ENCODE measurements at places on chromosomes 13 and 19.

DNA sequence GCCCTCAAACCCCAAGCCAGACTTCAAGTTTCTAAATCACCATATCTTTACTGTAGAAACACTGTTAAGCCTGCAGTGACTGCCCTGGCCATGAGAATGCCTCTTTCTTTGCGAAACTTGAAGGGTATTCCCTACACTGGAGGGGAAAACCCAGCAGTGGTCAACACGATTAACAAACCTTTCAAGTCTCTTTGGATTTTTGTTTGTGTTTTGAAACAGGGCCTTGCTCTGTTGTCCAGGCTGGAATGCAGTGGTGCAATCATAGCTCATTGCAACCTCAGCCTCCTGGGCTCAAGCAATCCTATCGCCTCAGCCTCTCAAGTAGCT, 17.4 kb upstream of the POMP start:
- no peak for DNase-seq

- no peak for DNase-seq
These were observed 57.9 kb upstream of the VSTM2B start for GRCh38 chr19:29467824-29468401.

GRCh38 chr19:53034948-53035675, 9.4 kb upstream of the ERVV-2 start:
- no peak for DNase-seq

- no peak for DNase-seq
These were observed 5.8 kb upstream of the CFAP97D2 start for GRCh38 chr13:114173272-114173671.

Data from HS-5 (cell line).